Activated T-helper 2 cell treated with anti-CD3 and anti-CD28 coated beads, Interferon-gamma antibody, Interleukin-2, Interleukin-4, amounts not matched to agents 10 μg/mL and 5 μg/mL and 100 μg/mL, durations not matched to agents 14 hours and 24 hours and 36 hours (primary cell): ENCODE measurements at places on chromosomes 11 and 22.

DNA sequence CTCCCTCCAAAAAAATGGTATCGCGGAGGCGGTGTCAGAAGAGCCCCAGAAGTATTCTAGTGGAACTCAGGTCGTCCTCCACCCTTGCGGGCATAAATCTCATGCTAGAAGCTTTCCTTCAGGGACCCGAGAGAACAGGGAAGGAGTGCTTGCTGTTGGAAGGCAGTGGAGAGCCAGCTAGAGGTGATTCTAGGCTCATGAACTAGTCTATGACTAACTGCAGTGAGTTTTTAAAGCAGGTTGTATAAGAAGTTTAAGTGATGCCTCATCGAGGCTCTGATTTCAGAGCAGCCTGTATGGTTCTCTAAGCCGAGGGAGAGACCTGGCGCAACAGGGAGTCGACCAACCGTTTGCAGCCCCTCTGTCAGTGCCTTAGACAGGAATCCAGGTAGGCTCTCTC lies 85.7 kb downstream of the TBC1D22A start:
- H3K4me3 ChIP-seq = no peak overlapping the region
- peaks cover 14% of the 10 kb centered on the region for H3K36me3 ChIP-seq
- no peak overlapping the region for H3K27ac ChIP-seq
- peaks cover 12% of the 10 kb centered on the region for H3K4me1 ChIP-seq
- no peak for DNase-seq

DNA sequence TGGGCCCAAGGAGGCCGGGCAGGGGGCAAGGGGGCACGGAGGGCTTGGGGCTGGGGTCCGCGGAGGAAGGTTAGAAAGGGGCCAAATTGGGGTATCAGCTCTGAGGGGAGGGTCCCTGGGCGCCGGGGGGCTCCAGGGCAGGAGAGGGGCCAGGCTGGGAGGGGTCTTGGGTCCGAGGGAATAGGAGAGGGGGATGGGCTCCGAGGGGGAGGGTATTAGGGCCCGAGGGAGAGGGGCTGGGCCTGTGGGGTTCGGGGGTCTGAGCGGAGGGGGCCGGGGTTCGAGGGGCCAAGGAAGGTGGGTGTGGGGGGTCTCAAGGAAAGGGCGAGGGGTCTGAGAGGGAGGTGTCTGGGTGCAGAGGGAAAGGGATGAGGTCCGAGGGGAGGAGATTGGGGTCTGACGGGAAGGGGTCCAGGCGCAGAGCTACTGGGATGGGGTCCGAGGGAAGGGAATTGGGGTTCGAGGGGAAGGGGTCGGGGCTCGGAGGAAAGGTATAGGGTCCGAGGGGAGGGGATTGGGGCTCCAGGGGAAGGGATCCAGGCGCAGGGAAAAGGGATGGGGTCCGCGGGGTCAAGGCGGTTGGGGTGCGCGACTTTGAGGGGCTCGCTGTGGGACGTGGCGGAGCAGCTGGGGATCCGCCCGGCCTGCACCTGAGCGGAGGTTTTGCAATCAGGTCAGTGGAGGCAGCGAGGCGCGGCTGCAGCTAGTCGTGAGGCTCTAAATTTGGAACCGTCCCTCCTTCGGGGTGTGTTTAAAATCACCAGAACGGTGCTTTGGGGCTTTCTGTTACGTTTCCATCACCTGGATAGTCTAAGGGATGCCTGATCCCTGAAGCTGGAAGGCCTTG lies 728 bp downstream of the CTTN start:
- DNase-seq = no peak
- H3K4me3 ChIP-seq = peak overlapping the region; percentile 77
- H3K4me1 ChIP-seq = peaks cover 28% of the 10 kb centered on the region
- peaks cover 7% of the 10 kb centered on the region for H3K36me3 ChIP-seq
- peaks cover 48% of the 10 kb centered on the region for H3K27me3 ChIP-seq

DNA sequence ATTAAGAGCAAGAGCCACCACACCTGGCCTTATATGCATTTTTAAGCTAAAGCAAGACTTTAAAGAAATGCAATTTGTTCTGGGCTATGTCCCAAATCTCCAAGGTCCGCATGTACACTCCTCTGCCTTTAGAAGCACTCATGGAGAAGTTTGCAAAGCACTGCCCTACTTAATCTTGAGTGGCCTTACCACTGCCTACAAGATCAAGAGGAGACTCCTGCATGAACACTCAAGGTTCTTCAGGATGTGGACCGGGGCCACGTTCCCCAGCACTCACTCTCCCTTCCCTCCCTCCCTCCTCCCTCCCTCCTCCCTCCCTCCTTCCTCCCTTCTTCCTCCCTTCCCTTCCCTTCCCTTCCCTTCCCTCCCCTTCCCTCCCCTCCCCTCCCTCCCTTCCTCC lies 63.2 kb upstream of the HSPA8 start:
- H3K27me3 ChIP-seq = peaks cover 1% of the 10 kb centered on the region
- H3K36me3 ChIP-seq = no peaks in the 10 kb centered on the region
- no peak overlapping the region for H3K4me3 ChIP-seq
- peaks cover 5% of the 10 kb centered on the region for H3K4me1 ChIP-seq
- no peak overlapping the region for H3K27ac ChIP-seq

- DNase-seq = no peak
- no peak overlapping the region for H3K4me3 ChIP-seq
- no peak overlapping the region for H3K27ac ChIP-seq
- peaks cover 48% of the 10 kb centered on the region for H3K4me1 ChIP-seq
Observed at GRCh38 chr22:39114112-39114511, 17.1 kb downstream of the APOBEC3H start.

GRCh38 chr22:29480512-29481264 lies 670 bp downstream of the NEFH start:
- H3K27ac ChIP-seq = no peak overlapping the region
- no peaks in the 10 kb centered on the region for H3K36me3 ChIP-seq
- peaks cover 10% of the 10 kb centered on the region for H3K4me1 ChIP-seq
- DNase-seq = peak; percentile 37
- peak overlapping the region; percentile 60 for H3K4me3 ChIP-seq

DNA sequence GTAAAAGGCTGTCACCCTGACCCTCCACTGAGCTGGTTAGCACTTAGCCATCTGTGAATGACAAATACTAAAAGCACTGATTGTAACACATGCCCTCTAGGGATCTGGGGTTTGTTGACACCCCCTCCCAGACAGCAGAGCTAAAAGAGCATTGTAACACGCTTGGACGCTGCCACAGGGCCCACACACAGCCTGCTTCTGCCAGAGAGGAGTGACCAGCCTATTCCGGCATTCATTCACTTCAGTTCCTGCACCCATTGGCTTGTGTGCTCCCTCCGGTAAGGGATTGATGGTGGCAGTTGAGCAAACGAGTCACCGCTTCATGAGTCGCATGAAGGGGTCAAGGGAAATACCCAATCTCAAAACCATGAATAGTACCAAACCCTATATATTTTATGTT lies 15.8 kb downstream of the OR10D3 start:
- no peak for DNase-seq
- no peaks in the 10 kb centered on the region for H3K4me1 ChIP-seq
- H3K27ac ChIP-seq = no peak overlapping the region
- H3K4me3 ChIP-seq = no peak overlapping the region
- no peaks in the 10 kb centered on the region for H3K36me3 ChIP-seq

DNA sequence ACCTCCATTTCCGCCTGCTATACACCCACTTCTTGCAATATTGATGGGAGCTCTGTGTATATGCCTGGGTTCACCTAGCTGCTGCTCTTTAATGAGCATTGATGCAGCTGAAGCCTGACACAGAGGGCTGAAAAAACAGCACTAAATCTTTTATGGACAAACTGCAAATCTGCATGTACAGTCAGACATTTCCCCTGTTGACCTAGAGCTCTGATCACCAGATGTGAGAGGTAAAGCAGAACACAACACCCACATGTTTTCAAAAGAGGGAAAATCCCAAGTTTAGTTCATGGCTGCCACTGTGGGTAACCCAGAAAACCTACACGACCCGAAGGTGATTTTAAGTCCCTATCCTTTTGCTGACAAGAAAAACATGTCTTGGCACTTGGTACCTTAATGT lies 303.0 kb upstream of the PITPNB start:
- no peaks in the 10 kb centered on the region for H3K4me1 ChIP-seq
- H3K4me3 ChIP-seq = no peak overlapping the region
- H3K36me3 ChIP-seq = no peaks in the 10 kb centered on the region
- DNase-seq = no peak
- H3K27me3 ChIP-seq = no peaks in the 10 kb centered on the region
- H3K27ac ChIP-seq = no peak overlapping the region

DNA sequence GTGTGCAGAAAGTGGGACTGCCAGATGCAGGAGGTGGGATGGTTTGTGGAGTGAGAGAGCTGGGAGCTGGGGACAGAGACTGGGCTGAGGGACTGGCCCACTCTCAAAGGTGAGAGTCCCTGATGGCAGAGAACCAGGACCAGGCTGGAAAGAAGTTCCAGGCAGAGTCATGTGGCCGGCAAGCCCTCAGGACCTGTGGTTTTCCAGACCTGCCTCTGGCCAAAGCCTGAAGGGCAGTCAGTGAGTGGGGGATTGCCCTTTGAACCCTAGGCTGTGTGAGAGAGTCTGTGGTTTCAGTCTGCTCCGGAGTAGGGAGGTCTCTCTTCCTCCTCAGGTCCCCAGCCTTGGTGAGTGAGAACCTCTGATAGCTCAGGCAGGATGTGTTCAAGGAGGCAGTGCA lies 17.0 kb downstream of the KCNC1 start:
- H3K27me3 ChIP-seq = no peaks in the 10 kb centered on the region
- no peaks in the 10 kb centered on the region for H3K4me1 ChIP-seq
- no peak overlapping the region for H3K27ac ChIP-seq
- no peaks in the 10 kb centered on the region for H3K36me3 ChIP-seq
- no peak overlapping the region for H3K4me3 ChIP-seq
- no peak for DNase-seq
